ENCODE measurements at places on chromosomes 12 and 14.

DNA sequence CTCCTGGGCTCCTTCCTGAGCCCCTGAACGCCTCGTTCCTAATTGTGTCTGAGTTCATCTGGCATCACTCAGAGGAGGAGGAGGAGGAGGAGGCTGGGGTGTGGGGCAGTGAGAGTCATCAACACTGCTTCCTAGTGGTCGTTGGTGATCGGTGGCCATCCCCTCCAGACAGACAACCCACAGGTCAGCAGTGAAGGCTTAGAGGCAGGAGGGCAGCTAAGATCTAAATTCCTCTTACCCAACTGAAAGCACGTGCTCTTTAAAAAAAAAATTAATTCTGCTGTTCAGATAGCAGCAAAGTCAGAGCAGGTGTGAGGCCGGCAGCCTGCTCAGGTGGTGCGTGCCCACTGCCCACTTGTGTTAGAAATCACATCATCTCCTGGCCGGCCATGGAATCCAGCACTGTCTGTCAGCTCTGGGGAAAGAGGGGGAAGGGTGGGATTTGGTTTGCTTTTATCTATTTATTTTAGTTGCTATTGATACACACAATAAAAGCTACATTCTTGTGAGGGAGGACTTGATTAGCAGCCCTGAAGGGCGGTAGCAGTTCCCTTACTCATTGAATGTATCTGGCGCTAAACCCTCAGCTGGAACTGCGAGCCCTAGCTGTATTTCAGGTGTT, 46.6 kb downstream of the PPP2R5C start:
- DNase-seq, result no peak

GRCh38 chr12:115623275-115623674, 654.2 kb downstream of the MED13L start:
- DNase-seq, result no peak

DNA sequence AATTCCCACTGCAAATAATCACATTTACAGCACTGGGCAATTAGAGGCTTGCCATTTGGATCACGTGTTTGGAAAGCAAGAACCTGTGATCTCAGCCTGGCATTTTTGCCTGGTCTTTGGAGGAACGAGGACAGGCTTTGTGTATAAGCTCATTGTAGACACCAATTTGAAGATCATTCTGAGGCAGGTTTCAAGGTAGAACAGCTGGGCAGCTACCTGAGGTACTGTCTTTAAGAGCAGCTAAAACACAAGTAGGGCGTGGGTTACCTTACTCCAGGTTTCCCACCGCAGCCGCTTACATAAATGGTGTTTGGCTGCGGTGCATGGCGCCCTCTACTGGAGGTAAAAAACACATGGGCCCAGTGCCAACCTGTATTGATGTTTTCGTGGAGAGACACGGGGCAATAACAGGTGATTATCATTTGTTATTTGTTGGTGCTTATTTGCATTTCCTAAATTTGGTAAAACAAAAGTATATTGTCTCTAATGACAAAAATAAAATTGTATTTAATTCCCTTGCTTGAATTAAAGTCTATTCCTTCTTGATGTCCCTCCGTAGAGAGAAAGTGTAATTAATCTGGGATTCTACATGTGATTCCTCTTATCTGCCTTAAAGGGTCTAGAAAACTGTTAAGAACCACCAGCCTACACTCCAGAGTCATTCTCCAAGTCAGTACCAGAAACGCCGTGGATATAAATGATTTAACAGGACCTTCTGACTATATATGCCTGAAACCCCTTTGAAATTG, 69.7 kb downstream of the SVOP start:
- DNase-seq, result peak; percentile 65

DNA sequence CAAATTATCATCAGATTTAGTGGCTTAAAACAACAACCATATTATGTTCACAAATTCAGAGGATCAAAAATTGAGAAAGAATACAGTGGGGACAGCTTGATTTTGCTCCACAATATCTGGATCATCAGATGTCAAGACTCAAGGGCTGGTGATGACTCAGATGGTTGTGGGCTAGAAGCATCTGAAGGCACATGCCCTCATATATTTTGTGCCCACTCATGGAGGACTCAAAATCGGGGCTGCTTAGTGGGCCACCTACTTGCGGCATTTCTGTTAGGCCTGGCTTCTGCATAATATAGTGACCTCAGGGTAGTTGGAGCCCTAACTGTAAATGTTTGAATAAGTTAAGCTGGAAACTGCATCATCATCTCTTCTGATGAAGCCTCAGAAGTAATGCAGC, 584.5 kb downstream of the SLC16A7 start:
- DNase-seq, result no peak

DNA sequence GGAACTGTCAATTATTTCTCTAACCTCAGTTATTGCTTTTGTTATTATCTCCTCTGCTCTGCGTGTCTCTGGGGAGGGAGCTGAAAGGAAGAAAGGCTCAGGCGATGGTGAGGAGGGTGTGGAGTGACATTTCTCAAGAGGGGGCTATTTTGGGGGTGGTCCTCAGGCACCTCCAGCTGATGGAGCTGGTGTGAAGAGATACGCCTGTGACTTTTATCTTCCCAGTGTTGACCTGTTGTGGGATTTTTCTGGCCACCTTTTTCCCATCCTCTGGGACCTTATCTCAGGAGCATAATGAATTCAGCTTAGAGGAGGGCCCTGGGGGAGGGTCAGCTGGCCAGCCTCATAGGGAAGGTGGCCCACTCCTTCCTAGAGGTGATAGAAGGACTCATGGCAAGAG, 26.4 kb downstream of the KCNA5 start:
- DNase-seq, result no peak

DNA sequence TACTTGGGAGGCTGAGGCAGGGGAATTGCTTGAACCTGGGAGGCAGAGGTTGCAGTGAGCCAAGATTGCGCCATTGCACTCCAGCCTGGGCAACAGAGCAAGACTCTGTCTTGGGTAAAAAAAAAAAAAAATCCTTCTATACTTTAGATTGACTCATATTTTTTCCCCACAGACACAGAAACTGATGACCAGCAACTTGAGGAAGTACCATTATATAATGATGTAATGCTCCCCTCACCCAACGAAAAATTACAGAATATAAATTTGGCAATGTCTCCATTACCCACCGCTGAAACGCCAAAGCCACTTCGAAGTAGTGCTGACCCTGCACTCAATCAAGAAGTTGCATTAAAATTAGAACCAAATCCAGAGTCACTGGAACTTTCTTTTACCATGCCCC, 24.3 kb upstream of the SNAPC1 start:
- no peak for DNase-seq

DNA sequence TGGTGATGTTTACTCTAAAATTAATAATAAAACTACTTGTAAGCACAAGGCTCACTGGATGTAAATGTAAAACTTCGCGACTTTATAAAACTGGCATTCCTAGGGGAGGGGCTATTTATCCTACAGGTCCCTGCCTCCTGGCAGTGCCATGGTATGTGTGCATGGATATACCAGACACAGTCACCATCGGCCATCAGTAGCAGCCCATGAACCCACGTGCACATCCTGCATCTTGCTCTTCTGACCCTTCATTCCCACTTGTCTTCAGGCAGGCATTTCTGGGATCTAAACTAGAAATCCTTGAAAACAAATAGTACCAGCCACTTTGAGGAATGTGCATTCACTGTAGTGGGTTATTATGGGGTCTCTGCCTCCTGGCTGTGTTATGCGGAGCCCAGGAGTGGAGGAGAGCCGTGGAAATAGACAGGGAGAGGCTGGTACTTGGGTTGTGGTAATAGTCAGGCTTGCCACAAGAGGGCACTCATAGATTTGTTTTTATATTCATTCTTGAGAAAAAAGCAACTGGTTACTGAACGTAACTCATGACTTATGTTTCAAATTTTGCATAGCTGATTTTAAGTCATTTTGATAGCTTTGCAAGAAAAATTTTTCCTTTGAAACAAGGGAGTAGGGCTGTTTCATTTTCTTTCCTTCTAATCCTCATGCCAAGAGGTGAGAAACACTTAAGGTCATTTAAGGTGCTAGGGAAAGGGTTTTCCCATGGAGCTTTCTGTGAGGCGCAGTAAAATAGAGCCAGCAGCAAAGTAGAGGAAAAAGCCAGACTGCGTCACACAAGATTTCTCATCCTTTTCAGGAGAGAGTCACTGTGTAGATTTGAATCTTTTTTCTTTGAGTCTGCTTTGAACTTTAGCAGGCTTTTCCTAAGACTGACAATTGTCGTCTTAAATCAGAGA, 17.4 kb upstream of the GALNT16 start:
- DNase-seq, result peak; percentile 57

DNA sequence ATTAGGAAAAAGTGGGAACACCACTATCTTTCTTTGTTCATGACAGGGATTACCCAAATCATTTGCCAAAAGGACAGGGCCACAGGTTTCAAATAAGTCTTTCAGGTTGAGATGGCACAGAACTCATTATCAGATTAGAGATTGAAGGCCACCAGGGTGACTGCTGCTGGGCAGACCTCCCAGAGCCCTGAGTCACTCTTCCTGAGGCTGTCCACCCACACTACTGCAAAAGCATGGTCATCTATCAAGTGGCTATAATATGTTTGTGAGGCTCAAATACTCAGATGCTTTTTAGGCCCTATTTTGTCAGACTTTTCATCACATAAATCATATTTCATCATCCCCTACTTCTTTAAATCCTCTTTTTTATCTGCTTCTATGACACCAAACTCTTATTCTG, 155.3 kb upstream of the CCDC196 start:
- DNase-seq, result no peak

- DNase-seq, result no peak
Measured at GRCh38 chr14:81550001-81550637, 16.5 kb upstream of the SEL1L start.

DNA sequence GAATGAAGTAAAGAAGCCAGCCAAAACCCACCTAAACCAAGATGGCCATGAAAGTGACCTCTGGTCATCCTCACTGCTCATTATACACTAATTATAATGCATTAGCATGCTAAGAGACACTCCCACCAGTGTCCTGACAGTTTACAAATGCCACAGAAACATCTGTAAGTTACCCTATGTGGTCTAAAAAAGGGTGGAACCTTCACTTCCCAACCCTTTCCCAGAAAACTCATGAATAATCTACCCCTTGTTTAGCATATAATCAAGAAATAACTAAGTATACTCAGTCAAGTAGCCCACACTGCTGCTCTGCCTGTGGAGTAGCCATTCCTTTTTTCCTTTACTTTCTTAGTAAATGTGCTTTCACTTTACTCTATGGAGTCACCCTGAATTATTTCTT, 19.8 kb downstream of the STYK1 start:
- DNase-seq, result no peak

GRCh38 chr14:61188978-61189808, 91.9 kb downstream of the TMEM30B start:
- DNase-seq, result no peak

- no peak for DNase-seq
Measured at GRCh38 chr12:62249419-62249818, 10.8 kb upstream of the USP15 start.

DNA sequence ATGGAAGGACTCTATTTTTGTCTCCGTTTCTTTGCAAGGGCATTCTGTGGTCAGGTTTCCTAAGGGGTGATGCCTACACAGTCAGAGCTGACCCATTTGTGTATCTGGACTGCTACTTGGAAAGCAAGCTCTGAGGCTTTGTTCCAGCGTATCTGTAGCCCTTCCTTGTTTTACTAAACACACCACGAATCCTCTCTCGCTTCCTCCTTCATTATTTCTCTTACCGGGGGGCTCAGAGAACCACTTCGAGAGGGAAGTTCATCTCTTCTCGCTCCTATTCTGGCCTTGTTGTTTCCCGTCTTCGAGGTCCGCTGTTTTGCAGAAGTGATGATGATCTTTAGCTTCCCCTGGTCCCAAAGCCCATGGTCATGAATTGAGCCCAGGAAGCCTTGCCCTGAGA, 164.7 kb downstream of the SSPN start:
- DNase-seq, result no peak

- no peak for DNase-seq
Measured at GRCh38 chr14:76083796-76084765, 67.6 kb upstream of the GPATCH2L start.

DNA sequence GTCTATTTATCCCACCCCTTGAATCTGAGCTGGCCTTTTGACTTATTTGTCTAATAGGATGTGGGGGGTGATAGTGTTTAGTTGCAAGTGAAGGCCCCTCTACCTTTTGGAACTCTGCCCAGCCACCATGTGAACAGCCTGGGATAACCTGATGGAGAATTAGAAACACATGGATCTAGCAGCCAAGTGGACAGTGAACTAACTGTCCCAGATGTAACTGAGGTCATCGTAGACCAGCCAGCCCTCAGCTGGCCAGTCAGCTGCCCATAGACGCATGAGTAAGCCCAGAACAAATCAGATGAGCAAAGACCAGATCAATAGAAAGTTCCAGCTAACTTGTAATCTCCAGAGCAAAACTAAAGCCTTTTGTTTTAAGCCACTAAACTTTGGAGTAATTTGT, 19.0 kb downstream of the KLRB1 start:
- no peak for DNase-seq

DNA sequence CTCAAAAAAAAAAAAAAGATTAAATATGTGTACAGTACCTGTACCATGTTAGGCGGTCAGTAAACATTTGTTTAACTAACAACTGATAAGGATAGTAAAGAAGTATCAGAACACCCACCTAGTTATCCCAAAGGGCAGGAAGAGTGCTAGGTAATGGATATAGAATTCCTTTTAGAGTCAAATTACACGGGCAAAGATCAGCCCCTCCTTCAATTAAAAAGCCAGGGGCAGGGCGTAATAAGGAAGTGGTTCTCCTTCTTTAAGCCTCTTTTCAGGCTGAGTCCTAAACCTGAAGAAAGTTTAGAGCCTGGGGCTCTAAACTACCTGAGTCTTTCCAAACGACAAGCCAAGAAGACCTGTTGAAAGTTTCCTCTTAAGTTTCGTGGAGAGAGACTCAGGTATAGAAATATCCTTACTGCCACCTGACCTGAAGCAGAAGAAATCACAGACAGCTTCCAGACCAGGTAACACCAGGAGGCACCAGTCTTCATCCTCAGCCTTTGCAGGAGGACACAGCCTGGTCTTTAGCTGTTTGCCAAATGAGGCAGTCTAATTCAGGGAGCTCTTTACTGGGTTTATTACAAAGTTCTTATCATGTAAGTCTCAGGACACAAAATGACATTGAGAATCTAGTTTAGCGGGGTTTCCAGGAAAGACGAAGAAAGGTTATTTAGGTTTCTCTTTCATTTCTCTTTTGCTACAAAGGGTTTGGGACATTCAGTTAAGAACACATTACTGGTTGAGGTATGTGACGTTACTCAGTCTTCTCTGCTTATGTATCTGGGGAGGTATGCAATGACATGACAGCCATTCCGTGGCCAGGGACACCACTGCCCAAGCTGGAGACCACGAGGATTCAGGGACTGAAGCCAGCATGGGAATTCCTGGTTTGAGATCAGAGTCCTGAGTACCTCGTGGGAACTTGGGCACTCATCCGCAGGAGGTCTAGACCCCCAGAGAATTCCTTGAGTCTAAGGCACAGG, at the start of gene BCL2L14:
BCL2L14 (plus strand) TSS at position 266 of the 983 bp plus-strand sequence. CDS start 8,367 bp downstream, outside the sequence.
- no peak for DNase-seq

DNA sequence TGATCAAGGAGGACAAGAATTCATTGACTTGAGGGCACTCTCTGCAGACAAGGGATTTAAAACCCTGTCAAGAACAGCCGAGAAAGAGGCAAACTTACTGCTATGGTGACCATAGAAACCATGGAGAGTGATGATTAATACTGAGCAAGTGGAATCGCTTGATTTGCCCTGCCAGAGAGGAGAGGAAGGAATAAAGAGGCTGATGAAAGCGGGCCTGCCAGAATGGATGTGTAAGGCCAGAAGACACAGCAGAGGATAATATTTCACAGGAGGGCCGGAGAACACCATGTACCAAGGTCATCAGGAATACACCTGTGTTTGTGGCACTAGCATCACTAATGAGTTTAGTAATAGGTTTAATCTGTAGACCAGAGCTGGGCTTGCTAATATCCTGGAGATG, 221.8 kb upstream of the DCN start:
- DNase-seq, result no peak

GRCh38 chr12:78600541-78600940, 264.0 kb upstream of the SYT1 start:
- no peak for DNase-seq

GRCh38 chr12:88946372-88946997, 366.2 kb upstream of the KITLG start:
- DNase-seq, result no peak

Data from Jurkat, Clone E6-1 (cell line).